ENCODE measurements at places on chromosomes 4 and X. TPM values are rescaled to one million over a fixed set of nuclear protein-coding genes. Genes with fewer than 3 reads are reported as not detected.

GRCh38 chr4:24896056-24896455 lies 16.8 kb downstream of the CCDC149 start:
- DNase-seq = no peak

GRCh38 chr4:145868637-145869409 lies 69.8 kb downstream of the ZNF827 start:
- DNase-seq = no peak

COPS4 gene
- total RNA-seq = 35.3 TPM

DNA sequence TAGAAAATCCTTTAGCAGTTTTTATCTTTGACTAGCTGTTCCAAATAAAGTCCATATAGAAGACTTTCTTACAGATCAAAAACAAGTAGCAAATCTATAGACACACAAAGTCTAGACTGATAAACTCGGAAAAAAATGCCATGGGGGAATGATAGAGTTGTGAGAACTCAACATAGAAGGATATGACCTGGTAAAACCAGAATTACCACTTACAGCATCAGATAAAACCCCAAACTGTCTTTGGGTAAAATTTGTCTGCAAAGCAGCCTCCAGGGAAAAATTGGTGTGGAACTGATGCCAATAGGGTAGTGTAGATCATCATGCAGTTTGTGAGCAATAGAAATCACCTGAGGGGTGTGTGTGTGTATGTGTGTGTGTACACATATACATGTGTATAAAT lies 579.1 kb downstream of the SPOCK3 start:
- no peak for DNase-seq

GRCh38 chrX:129549124-129549523 lies 9.1 kb downstream of the OCRL start:
- DNase-seq = no peak

DNA sequence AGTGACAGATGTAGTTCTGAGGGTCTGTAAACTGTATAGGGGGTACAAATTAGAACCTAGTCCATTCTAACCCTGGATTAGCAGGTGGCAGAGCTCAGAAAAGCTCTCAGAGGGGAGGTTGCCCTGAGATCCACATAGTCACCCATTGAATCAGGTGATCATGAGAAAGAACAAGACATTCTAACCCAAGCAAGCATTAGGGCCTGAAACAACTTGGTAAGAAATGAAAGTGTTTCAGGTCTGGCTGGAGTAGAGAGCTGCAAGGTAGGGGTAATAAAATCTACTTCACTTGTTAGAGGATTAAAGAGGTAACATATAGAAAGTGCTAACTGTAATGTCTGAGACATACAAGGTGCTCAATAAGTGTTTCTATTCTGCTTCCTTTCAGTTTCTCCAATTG lies 8.8 kb upstream of the BMP2K start:
- no peak for DNase-seq

DNA sequence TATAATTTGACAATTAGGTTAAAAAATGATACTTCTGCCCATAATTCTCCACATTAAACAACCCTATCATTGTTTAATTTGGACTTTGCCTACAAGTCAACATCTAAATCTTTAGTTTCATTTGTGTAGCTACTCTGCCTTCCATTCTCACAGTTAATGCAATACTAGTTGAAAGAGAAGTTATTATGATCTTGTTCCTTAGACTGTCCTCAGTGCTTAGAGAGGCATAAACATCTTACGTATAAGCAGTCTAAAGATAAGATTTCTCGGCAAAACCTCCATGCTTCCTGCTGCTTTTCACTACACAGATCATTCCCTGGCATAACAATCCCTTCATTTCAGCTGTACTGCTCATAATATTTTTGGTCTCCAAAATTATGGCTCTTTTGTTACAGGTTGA lies 105.1 kb upstream of the CAMK2D start:
- no peak for DNase-seq

CDKL2 gene
- 1.1 TPM for total RNA-seq

DNA sequence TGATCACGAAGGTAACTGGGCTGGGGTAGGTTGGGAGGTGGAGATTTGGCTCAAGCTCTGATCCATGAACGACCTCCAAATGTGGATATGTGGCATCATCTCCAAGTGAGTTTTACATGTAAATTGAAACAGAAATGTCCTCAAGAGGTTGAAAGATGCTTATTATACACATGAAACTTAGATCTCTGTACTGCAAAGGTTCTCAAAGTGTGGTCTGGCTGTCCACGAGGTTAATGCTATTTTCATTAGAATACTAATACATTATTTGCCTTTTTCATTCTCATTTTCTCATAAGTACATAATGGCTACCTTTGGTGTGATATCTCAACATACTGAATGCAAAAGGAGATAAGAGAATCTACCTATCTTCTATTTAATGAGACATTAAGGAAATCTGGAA lies 198.2 kb downstream of the RASL11B start:
- DNase-seq = no peak

- DNase-seq = no peak
These were observed 189.1 kb downstream of the PCDH18 start for GRCh38 chr4:137343221-137343620.

DNA sequence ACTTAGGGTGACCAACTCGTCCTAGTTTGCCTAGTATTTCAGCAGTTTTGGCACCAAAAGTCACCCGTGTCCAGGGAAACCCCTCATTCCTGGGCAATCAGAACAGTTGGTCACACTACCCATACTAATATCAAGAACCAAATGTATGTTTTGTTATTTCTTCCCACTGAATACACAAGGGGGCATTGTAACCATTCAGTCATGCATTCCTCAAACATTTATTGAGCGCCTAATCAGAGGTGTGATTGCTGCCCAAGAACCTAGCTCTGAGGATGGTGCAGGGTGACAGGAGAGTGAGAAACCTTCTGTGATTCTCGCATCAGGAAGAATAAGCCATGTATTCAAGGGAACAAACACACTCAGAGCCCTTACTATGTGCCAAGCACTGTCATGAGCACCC lies 69.8 kb upstream of the RAI2 start:
- DNase-seq = no peak

PGRMC2 gene
- total RNA-seq = 80.5 TPM

DNA sequence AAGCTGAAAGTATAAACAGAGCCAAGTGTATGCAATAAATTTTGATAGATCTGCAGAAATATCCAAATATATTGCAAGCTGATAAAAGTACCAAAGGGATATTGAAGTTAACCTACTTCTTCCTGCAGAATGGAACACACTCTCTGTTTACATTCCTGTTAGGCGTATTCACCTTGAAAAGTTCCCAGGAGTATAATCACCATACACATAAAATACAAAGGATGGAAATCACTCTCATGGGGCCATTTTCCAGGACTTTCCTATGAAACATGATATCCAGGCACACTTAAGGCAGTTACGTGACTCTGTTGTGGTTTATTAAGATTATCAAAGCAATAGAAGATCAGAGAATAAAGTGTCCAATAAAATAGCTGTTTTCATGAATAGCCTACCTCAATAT lies 1142.3 kb downstream of the NLGN4X start:
- no peak for DNase-seq

GRCh38 chr4:141132709-141133145 lies 542 bp downstream of the RNF150 start:
- peak; percentile 46 for DNase-seq

DNA sequence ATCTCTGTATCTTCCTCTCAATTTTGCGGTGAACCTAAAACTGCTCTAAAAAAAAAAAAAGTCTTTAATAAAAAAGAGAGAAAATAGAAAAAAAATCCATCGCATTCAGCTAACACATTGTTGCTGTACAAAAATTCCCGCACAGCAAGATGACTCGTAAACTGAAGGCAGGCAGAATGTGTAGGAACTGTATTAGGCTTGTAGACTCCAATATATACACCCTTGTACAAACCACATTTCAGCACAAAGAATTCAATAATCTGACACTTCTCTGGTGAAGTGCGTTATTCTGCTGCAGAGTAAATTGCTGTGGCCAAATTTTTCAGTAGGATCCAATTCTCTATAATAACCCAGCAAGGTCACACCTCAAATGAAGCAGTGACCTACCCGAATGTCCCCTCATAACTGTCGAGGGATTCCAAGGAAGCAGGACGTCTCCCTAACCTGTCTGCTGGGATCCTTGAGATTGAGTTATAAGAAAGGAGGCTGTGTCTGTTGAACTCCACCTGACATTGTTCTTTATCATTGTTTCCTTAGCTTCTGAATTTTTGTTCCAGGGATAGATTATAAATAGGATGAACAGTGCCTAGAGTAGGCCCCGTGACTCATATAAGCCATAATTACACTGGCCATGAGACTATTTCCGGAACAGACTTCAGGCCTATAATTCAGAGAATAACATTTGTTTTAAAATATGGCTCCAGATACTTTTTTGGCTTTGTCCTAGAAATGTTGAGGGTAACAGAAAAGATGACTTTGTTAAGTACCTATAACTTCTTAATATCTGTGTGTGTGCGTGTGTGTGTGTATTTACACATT lies 348.3 kb downstream of the PCDH7 start:
- DNase-seq = no peak

DNA sequence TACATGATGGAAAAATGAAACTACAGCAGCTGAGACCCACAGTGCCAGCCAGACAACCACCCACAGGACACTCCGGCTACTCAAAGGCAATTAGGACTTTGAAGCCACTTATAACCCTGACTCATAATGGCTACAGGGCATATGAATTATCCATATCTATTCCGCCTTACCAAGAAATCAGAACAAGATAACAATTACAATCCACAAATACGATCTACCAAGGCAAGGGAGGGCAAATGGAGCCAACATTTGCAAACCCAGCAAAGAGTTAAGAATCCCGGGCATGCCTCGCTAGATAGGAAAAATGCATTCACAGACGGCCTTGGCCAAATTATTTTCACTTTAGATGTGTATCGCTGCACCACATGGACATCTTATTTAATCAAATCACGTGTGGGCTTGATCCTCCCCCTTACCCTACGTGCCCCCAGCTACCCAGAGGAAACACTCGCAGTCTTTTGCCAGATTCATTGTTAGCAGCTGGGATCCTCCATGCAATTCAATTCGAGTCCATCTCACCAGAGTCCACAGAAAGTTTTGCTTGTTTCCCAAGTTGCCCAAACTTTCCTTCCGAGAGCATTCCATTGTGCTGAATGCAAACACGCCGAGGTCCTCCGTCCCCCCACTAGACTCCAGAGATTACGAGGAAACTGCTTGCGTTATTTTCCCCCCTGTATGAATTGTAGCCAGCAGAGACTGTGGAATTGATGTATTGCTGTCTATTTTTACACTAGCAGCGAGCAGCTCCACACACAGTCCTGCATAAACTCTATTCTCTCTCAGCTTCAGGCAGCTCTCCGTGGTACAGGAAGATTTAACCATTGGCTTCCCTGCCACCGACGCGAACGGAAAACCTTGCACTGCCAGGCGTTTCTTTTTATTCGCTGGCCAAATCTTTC lies 1.2 kb downstream of the PPARGC1A start:
- DNase-seq = no peak

DNA sequence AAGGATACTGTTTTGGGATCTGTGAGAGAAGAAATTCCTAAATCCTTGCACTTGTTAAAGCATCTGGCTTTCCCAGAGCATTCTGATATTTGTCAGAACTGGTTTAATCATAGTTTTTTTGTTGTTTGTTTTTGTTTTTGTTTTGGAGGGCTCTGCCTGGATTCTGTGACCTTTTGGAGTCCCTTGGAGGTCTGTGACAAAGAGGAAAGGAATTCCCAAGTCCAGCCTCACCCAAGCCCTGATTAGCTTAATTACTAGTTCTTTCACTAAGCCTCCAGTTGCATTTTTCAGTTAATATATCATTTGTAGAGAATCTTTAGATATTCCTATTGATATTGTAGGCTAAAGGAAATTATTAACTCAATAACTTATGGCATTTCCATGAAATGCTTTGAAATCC lies 711 bp downstream of the ACE2 start:
- no peak for DNase-seq

GRCh38 chr4:11402192-11402591 lies 26.5 kb downstream of the HS3ST1 start:
- no peak for DNase-seq

DNA sequence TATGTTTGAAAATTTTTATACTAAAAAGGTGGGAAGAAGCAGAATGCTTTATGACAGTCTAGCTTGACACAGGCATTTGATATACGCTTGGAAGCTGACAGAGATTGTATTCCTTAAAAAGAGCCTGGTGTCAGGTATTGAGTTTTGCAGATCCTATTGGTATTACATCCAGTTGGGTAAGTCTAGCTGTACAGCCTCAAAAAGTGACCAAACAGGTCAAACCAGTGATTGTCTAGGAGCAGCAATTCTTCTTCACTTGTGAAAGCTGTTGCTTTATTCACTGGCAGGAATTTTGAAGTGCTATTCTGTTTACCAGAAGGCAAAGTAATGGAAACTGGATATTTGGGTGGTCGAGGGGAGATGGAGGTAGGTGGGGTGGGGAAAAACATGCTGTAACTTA lies 77.5 kb downstream of the UCHL1 start:
- DNase-seq = peak; percentile 48

CXCL13 gene
- total RNA-seq = 1.6 TPM

EXOC1L gene
- total RNA-seq = not detected

DNA sequence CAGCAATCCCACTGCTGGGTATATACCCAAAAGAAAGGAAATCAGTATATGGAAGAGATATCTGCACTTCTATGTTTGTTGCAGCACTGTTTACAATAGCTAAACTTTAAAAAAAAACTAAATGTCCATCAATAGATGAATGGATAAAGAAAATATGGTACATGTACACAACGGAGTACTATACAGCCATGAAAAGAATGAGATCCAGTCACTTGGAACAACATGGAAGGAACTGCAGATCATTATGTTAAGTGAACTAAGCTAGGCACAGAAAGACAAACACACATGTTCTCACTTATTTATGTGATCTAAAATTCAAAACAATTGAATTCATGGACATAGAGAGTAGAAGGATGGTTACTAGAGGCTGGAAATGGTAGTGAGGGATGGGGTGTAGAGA lies 400.7 kb downstream of the ZNF674 start:
- no peak for DNase-seq

TRIM75 gene
- total RNA-seq = not detected

GRCh38 chr4:151908201-151908600 lies 147.4 kb upstream of the GATB start:
- no peak for DNase-seq

DNA sequence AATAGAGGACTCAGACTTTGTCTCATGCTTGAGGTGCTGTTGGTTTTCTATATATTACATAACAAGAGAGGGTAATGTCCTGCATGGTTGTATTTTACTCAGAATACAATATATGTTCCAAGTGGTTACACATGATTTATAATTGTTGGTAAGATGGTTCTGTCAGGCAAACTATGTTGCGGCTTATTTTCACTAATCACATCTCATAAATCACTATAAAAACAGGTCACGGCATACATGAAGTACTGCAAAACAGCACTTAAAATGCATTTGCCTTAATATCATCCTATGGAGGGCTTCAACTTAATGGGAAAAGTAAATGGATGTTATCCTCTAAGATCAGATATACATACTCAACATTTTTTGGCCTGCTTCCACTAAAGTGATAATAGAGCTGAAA lies 246.0 kb upstream of the ARSJ start:
- no peak for DNase-seq

RAB9B gene
- 6.5 TPM for total RNA-seq

HAND2 gene
- 0.21 TPM for total RNA-seq

DNA sequence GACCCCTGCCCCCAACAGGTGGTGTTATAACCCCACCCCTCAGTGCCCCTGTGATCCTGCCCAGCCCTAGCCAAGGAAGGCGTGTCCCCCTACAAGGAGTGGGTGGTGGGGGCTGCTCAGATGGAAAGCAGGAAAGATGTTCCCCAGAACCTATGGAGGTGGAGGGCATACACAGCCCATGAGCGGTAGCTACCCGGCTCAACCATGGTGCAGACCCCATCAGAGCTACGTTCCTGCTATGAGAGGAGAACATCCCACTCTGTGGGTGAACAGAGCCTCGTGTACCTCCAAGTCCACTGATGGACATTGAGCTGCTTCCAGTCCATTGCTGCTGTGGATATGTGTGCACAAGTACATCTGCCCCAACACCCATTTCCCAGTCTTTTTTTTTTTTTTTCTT lies 71.1 kb downstream of the SHOX start:
- no peak for DNase-seq
